ENCODE measurements at places on chromosomes 7 and 10. TPM values are rescaled to one million over a fixed set of nuclear protein-coding genes. Genes with fewer than 3 reads are reported as not detected.

TCTN3 gene
- 57.4 TPM for total RNA-seq

AGAP5 gene
- 10.6 TPM for total RNA-seq

CCDC136 gene
- total RNA-seq, result 5.3 TPM

NXPH1 gene
- total RNA-seq, result not detected

RNF148 gene
- not detected for total RNA-seq

NUTM2A gene
- total RNA-seq, result 0.80 TPM

OR2A1 gene
- total RNA-seq, result not detected

CCL24 gene
- not detected for total RNA-seq

PRF1 gene
- 132 TPM for total RNA-seq

CYP3A4 gene
- total RNA-seq, result not detected

HOXA10 gene
- not detected for total RNA-seq

FMC1 gene
- 3.9 TPM for total RNA-seq

ADCYAP1R1 gene
- total RNA-seq, result not detected

PDSS1 gene
- total RNA-seq, result 18.1 TPM
